ENCODE measurements at places on chromosomes 5 and 9. TPM values are rescaled to one million over a fixed set of nuclear protein-coding genes. Genes with fewer than 3 reads are reported as not detected.
A peak's percentile ranks its signal among the peaks of the same experiment; 100 is the strongest.

ACTBL2 gene
- not detected for polyA plus RNA-seq

DNA sequence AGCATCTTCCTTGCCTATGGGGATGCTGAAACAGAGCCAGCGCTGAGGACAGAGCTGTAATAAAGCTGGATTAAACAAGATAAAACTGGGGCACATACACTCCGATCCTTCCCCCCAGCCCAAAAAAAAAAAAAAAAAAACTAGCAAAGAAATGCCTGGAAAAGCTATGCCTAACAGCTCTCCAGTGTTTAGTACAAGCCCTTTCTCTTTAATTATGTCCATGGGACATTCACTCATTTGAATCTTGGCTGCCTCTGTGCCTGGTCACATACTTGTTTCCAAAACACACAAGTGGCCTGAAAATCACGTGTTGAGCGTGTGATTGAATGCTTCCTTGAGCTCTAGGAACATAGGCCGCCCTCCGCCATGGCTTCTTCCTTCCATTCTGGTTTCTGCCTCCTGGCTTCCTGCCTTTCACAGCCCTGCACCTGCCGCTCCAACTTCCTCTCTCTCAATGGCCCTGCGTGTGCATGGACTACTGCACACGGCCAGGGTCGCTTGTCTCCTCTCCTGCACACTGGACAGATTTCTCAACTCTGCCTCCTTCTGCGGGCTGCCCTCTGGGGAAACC is 111.0 kb upstream of the RETREG1 start:
- peak; percentile 90 for DNase-seq

GRCh38 chr5:172972552-172972951 is 11.0 kb upstream of the ATP6V0E1 start:
- DNase-seq, result no peak

GRCh38 chr5:12399868-12400267 is 495.6 kb upstream of the CTNND2 start:
- no peak for DNase-seq

DNA sequence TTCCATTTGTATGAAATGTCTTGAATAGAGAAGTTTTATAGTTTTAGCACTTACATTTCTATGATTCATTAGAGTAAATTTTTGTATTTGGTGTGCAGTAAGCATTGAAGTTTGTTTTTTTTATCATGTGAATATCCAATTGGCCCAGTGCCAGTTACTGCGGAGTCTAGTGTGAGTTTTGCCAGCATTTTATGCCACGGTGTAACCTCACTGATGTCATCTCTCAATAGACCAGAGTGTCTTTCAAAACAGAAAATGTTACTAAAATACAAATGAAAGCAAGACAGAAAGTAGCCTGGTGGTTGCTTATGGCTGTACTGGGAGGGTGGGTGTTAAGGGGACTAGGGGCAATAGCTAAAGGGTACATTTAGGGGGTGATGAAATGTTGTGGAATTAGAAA is 62.8 kb downstream of the IPPK start:
- DNase-seq, result no peak

OLFM1 gene
- polyA plus RNA-seq, result 285 TPM

GRCh38 chr9:85258823-85259370 is 482.9 kb downstream of the AGTPBP1 start:
- DNase-seq, result peak; percentile 72

CKS2 gene
- 46.2 TPM for polyA plus RNA-seq

- DNase-seq, result peak; percentile 64
Observed at GRCh38 chr5:144017631-144018030, 152.8 kb downstream of the YIPF5 start.

DNA sequence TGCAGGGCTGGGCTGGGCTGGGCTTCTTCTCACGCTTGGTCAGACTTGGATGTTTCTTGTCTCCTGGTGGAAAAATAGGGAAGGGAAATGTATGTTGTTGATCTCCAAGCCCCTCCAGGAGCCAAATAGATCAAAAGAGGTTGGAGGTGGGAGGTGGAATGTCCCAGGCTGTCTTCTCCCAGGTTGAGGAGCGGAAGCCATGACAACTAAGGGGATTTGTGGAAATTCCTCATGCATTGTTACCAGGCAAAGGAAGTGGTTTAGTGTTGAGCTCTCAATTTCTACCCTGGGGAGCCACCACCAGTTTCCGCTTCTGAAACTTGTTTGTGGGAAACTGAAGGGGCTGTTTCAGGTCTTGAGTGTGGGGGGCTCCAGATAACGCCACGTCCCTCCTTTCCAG is 79.0 kb downstream of the SPRY4 start:
- no peak for DNase-seq

DNA sequence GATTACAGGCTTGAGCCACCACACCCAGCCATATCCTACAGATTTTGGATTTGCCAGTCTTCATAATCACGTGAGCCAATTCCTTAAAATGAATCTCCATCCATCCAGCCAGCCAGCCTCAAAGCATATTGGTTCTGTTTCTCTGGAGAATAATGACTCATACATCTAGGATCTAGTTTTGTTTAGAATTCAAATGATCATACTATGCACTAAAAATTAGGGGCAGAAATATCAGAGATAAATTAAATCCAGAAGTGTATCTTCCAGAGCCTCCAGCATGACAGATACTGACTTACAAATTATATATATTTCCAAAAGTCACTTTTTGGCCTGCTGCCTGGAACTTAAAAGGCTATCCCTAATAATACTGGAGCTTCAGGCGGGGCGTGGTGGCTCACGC is 119.1 kb upstream of the NR5A1 start:
- no peak for DNase-seq

- DNase-seq, result no peak
Observed at GRCh38 chr9:105507096-105507790, 50.7 kb upstream of the FKTN start.

DNA sequence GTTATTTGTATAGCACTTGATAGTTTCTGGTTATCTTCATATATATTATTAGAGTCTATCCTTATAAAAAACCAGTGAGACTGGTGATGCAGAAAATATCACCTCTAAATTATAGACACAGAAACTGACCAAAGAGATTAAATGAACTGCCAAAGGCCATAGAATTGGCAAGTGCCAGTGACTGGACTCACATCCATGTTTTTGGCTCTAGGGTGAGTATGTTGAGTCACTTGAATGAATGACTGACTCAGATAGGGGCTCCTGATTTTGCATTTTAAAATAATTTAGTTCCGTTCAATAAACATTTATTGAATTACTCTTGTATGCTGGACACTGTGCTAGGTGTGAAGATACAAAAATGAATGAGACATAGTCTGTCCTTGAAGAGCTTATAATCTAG is 70.7 kb downstream of the NR2F1 start:
- no peak for DNase-seq

DNA sequence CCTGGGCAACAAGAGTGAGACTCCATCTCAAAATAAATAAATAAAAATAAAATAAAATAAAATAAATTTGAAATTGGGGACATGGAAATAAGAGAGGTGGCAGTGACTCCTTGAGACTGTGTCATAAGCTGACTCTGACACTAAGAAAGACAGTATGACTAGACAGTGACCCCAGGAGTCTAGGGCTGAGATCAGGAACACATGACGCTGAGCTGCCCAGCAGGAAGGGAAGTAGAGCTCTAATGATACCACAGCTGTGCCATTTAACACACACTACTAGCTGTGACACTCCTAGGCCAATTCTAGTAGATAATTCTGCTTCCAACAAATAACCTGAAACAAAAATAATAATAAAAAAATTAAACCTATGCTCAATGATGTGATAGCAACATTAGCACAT is 293.0 kb downstream of the SEC61B start:
- no peak for DNase-seq

- DNase-seq, result no peak
Observed at GRCh38 chr9:128084746-128085145, 16.7 kb downstream of the SLC25A25 start.

DNA sequence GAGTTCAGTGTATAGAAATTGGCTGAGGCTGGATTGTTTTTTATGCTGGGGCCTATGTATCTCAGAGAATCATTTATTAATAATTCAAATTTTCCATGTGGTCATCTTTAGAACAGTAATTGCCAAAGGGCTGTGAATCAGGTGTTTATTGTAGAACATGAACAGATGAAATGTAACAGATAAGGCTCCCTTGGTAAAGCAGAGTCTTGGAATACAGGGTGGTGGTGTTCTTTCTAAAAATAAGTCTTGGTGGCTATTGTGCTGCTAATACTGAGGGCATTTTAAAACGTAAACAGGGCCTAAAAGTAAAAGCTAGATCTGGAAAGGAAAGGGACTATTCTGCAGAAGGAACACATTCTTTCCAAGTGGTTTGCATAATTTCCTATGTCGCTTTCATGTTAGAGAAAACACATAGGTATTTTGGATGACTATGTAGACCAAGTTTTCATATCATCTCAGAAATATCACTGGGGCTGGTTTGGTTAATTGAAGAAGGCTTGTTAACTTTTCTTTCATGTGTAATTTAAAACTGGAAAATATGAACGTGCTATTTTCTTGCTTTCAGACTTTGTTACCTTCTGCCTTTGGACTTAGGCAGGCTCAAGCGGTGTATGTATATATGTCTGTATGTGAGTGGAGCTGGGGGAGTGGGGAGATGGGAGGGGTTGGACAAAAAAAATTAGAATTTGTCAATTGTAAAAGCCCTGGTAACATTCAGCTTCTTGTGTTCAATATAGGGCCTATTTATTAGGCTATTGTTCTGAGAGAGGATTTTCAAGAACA is 119.9 kb upstream of the ANKRD55 start:
- DNase-seq, result no peak

GRCh38 chr5:147743678-147744374 is 38.7 kb downstream of the JAKMIP2 start:
- peak; percentile 52 for DNase-seq

- no peak for DNase-seq
Observed at GRCh38 chr5:114416254-114416653, 54.4 kb downstream of the KCNN2 start.

SHOC1 gene
- 0.05 TPM for polyA plus RNA-seq

PCDHB2 gene
- 10.8 TPM for polyA plus RNA-seq

FGFR4 gene
- 4.8 TPM for polyA plus RNA-seq

SNAPC4 gene
- polyA plus RNA-seq, result 14.3 TPM

DNA sequence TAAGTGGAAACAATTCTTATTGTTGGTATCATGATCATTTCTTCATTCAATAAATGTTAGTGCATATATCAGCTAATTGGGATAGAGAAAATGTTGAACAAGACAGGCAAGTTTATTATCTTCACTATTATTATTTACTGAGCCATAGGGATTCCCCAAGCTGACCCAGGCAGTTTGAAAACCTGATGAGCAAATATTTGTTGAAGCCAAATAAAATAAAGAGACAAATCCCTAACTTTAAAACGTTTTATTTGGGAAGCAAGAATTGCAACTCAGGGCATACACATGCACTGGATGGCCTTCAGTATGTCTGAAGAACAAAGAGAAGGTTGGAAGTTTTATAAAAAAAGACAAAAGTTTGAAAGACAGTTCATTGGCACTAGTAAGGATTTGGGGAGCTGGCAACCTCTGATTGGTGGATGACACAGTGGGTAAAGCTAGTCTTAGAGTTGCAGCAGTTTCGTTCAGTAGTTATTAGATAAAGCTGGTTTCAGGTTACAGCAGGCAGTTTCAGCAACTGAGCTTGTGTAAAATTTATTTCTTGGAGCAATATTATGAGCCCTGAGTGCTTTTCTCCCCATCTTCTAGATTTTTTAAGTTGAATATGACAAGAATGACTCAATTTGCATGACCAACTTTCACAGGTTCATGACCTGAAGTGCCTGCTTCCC is 44.7 kb upstream of the PRLR start:
- DNase-seq, result no peak

DNA sequence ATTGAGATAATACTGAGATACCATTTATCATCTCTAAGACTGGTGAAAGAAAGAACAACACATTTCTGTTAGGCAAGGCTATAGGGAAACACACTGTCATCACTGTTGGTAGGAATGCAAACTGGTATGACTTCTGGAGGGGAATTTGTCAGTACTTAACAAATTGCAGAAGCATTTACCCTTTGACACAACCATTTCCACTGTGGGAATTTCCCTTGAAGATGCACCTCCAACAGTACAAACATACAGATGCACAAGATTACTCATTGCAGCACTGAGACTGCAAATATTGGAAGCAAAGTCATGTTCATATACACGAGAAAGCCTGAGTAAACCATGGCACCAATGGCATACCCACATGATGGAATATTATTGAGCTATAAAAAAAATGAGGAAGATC is 17.6 kb downstream of the GM2A start:
- no peak for DNase-seq

DNA sequence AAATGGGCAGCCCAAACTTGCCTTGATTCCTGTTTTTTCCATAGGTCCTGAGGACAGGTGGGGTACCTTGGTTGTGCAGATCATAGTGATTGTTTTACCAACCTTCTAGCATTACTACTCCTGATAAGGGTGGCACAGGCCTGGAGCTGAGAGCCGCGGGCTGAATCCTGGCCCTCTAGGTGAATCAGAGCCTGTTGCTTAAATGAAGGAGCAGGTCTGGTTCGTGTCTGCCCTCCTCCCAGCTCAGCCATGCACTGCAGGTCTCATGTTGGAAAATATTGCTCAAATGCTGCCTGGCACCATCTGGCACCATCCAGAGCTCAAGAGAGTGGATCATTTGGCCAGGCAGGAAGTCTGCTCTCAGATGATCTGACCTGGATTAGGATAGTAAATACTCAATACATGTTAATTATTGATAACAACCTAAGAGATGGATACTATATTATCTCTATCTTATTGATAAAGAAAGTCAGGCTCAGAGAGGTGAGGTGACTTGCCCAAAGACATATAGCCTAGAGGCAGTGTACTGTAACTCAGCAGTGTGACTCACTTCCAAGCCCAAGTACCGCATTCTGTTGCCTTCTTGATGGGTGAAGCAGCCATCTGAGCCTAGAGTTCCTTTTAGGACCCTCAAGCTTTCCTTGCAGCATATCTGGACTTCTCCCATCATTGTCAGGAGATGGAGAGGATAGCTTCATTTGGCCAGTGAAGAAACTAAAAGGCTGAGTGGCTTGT is 104.3 kb upstream of the PITX1 start:
- DNase-seq, result no peak

DNA sequence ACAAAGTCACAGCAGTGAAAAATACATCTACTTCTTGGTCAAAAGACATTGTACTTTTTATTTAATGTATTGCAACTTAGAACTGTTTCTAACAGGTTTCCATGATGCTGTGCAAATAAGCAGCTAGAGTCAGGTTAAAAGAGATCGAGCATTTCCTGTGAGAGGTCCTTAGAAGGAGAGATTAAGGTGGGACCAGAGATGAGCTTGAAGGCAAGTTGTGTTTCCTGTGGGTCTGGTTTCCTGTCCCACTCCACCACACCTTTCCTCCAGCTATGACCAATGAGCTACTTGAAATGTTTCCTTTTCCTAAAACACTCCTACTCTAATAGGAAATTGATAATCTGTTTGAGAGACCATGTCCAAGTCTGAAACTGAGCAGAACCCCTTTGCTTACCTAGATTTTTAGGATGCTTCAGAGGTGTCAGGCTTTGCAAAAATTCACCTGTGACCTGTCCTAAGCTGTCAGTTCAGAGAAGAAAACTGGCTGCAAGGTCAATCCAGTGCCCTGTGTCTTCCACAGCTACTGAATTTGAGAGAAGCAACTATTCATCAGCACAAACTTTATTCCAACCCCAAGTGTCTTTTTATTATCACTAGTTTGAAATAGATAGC is 13.1 kb upstream of the RLN1 start:
- no peak for DNase-seq

GRCh38 chr5:40916226-40916625 is 6.9 kb downstream of the C7 start:
- DNase-seq, result no peak

Measured in spinal cord (tissue), 10 donors.